ENCODE measurements at places on chromosomes 3 and 15.
A peak's percentile ranks its signal among the peaks of the same experiment; 100 is the strongest.

GRCh38 chr15:73317651-73318462 lies 50.9 kb downstream of the HCN4 start:
- DNase-seq = no peak

GRCh38 chr3:191473661-191474198 lies 12.8 kb downstream of the PYDC2 start:
- no peak for DNase-seq

GRCh38 chr3:120839120-120839519 lies 68.9 kb upstream of the STXBP5L start:
- DNase-seq = no peak

- no peak for DNase-seq
Measured at GRCh38 chr3:143084856-143085731, 34.5 kb upstream of the CHST2 start.

- no peak for DNase-seq
Measured at GRCh38 chr3:12946251-12946648, 104.9 kb upstream of the RPL32 start.

- no peak for DNase-seq
Measured at GRCh38 chr3:154776549-154777225, 303.4 kb upstream of the MME start.

- DNase-seq = no peak
Measured at GRCh38 chr3:108899530-108899929, 54.1 kb downstream of the GUCA1C start.

- DNase-seq = no peak
Measured at GRCh38 chr15:45230245-45230965, 21.6 kb upstream of the SLC28A2 start.

- no peak for DNase-seq
Measured at GRCh38 chr15:33309602-33310276, 1.0 kb upstream of the RYR3 start.

DNA sequence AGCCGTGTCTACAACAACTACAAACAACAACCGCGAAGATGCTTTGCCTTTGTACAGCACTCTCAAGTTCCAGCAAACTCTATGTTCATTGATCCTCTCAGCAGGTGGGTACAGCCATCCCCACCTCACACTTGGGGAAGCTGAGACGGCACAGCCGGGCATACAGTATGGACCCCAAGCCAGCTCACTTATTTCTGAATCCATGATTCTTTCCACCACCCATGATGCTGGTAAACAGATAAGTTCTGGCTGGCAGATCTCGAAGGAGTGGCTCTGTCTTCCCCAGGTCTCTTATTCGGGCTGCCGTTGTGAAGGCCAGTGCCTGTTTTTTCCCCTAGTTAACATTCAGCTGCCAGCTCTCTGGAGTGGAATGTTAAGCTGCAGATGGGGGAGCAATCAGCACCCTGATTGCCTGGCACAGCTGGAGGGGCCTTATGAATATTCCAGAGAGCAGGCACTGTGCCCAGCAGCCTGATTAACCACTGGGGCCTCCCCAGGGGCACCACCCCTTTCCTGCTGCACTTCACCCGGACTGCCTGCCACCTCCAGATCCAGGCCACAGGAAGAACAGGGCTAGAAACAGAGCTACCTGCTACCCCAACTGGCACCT lies 73.2 kb downstream of the CORO2B start:
- no peak for DNase-seq

DNA sequence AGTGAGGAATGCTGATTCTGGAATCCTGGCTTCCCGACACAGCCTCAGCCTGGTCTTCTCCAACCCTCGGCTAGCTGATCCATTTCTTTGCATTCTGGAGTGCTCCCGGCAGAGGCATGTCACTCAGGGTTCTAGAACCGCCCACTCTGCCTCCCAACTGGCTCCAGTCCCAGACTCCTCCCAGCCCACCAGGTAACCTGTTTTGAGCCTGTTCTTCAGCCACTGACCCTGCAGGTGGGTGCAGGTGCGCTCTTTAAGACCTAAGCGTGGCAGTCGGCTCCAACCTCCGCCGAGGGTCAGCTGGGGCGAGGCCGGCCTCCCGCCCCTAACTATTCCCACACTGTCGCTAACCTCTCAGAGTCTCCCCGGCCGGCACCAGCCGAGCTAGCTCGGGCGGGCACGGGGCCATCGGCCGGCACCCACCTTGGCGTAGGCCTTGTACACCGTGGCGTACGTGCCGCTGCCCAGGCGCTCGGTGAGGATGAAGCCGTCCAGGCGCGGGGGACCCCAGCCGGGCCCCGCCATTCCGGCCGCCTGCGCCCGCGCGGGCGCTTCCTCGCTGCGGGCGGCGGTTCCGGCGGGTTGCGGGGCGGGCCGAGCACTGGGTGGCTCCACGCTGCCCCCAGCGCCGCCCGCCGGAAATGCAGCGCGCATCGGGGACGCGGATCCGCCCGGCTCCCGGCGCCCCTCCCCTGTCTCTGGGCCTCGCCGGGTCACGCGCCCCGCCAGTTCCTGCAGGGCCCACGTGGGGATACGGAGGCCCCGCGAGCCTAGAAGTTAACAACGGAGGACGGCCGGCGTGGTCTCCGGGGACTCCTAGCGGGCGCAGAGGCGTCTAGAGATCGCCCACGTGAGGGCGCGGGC lies at the start of gene ULK3:
TSS of gene ULK3 (minus strand) at position 576 of the 864 bp plus-strand sequence. CDS start at position 525, 51 bp downstream.
- DNase-seq = peak; percentile 91

GRCh38 chr3:147038481-147038880 lies 367.9 kb downstream of the ZIC4 start:
- no peak for DNase-seq

GRCh38 chr15:81133782-81134461 lies at the start of gene CFAP161:
Gene CFAP161 (plus strand): TSS chr15:81134270. CDS start chr15:81134330, 60 bp downstream.
- no peak for DNase-seq

DNA sequence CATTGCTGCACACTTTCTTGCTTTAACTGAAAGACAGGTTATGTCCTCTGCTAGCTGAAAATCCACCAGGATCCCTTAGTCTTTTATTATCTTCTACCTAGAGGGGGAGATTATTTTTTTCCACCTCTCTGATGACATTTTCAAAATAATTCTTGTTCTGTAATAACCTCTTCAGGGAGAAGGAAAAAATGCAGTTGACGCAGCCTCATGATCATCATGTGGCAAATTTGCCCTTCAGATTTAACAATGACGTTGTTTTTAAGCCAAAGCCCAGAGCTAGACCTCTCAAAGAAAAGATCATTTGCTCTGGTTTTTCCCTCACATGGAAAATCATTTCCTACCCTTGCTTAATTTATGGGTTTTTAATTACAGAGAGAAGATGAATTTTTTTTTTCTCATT lies 724.9 kb downstream of the NLGN1 start:
- DNase-seq = no peak

DNA sequence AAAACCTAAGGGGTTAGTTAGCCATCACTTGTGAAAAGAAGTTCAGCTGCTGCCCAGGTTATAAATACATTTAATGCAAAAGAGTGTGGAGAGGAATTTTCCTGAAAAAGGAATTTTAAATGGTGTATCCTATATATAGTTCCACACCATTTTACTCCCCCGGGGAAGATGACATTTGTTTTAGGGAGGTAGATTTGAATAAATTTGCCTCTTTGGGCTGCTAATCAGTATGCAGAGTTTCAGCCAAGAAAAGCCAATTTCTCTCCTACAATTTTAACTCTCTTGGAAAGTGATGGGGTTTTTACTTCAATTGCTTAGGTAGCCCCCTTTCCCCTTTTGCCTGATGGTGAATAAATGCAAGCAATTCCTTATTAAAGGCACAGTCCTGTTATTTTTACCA lies 161.2 kb downstream of the OTOL1 start:
- no peak for DNase-seq

- DNase-seq = no peak
Measured at GRCh38 chr3:61662861-61663260, 101.5 kb downstream of the PTPRG start.

DNA sequence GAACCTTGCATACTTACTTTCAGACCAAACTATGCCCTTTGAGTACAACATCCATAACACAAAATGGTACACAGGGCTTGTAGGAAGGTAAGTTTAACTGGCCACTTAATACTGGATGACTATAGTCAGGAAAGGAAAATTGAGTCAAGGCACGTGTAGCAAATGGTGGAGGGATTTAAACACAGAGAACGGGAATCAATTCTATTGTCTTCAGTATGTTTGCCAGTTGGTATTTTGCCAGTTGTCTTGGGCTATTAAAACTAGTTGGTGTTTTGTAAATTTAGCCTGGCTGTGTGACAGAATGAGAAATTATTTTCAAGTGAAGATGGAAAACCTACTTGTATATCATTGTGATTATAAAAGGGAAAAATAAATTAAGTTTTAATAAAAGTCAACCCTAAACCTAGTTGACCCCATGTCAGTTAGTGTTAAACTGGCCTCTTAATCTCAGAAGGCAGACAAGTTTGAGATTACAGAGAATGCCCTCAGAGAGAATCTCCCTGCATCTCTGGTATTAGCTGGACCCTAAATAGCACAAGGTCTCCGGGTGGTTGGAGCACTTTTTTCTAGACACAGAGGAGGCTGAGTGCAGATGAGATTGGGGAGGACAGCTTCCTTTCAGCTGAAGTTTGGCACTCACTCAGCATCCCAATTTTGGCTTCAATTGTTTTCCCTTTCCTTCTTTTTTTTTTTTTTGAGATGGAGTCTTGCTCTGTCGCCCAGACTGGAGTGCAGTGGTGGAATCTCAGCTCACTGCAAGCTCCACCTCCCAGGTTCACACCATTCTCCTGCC lies 91.2 kb downstream of the MB21D2 start:
- no peak for DNase-seq

DNA sequence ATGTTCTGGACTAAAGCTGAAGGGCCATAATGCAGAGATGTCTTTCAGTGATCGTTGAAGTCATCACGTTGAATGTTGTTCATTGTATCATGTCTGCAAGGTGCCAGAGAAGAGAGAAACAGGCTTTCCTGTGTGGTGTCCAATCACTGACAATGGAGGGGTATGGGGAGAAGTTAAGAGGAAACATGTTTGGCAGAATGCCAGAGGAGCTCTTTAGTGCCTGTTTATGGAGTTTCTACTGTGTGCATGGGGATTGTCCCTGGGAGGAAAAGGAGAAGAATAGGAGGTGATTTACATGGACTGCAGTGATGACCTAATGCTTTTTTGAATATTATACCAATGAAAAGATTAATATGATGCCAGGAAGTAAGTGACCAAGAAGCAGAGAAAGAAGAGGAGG lies 11.7 kb downstream of the SCAANT1 start:
- no peak for DNase-seq

DNA sequence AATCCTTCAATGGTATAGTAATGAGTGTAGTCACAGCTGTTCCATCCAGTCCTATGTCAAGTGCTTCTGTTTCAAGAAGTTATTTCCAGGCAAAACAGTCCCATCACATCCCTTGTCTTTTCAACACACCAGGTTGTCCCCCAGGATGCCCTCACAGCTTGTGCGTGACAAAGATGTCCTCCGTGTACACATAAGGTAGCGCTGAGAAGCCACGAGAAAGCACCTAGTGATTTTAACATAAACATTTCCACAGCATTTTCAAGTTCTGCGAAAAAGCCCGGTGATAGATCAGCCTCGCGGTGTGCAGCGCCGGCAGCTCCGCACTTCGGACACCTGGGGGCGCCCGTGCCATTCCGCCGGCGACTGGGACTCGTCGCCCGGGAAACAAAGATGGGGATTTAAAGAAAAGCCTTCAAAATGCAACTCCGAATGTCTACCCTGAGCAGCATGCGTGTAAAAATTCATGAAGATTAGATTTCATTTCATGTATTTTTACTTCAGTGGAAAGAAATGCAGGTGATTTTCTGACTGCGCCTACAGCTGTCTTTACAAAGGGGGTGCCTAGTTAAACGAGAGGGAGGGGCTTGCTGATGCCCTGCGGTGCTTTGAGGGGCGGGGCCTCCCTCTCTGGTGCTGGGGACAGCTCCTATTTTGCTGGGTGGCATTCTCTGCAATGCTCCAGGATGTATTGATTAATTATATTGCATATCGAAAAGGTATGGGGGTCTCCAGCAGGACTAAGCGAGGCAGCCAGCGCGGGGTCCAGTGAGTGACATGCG lies 49.9 kb downstream of the KY start:
- DNase-seq = no peak

DNA sequence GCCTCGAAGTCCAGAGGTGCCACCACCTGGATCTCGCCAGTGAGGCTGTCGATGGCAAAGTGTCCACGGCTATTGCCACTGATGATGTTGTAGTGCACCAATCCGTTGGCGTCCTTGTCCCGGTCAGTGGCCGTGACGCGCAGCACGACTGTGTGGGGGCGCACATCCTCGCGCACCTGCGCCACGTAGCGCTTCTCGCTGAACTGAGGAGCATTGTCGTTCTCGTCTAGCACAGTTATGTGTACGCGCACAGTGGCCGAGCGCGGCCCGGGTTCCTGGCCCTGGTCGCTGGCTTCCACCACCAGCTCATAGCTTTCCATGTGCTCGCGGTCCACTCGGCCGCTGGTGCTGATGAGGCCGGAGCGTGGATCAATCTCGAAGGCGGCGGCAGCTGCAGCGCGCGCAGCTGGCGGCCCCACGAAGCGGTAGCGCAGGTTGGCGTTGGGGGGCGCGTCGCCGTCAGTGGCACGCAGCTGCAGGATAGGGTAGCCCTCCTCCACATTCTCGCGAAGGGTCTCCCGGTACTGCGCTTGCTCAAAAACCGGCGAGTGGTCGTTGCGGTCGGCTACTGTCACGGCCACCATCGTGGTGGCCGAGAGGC lies 1.8 kb downstream of the CELSR3 start:
- DNase-seq = no peak
